ENCODE measurements at places on chromosomes 5 and 9.

DNA sequence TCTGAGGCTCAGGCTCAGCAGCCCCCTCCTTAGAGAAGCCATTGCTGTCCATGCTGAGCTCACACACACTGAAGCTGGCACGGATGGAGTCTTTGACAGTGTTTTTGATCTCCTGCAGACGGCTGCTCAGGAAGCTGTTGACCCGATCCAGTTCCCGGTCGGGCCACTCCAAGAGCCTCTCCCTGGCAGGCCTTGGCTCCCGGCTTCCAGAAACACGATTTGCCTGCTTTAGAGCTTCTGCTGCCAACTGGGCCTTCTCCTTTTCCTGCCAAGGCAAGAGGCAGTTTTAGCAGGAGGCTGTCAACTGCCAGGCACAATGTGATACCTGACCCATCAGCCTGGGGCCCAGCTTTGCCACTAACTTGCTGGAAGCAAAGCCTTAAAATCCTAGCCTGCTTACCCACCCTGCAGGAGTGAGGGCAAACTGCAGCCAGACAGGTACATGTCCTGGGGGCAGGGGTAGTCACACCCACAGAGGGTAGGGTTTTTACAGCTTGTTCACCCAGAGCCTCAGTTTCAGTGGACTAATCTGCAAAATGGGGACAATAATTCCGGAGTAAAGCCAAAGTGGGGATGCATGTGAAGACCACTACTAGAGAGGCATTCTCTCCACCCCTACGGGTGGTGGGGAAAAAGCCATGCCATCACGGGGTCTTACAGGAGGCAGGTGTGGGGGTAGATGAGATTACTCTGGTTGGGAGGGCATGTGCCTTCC is 8.3 kb upstream of the DDX41 start:
- DNase-seq, result no peak

- DNase-seq, result no peak
Observed at GRCh38 chr5:159161361-159162214, 47.8 kb downstream of the RNF145 start.

- DNase-seq, result no peak
Observed at GRCh38 chr5:59174248-59174844, 591.5 kb downstream of the RAB3C start.

- DNase-seq, result no peak
Observed at GRCh38 chr5:36755342-36755741, 121.2 kb upstream of the NIPBL start.

GRCh38 chr5:109247986-109248385 is 161.8 kb downstream of the PJA2 start:
- no peak for DNase-seq

DNA sequence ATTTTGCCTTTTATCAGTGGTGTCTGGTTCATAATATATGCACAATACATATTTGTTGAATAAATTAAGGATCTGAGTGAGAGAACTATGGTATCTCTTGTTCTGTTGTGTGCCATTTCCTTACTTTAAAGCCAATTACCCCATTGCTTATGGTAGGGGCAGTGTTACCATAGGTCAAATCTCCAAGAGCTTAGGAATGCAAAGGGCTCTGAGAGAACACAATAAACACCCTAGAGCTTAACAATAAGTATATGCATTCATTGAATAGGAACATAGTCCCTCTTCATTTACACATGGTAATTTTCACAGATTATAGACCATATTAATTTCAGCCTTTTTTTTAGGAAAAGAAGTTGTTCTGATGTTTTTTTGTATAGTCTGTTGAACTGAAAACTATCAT is 112.2 kb downstream of the MCTP1 start:
- DNase-seq, result no peak

- DNase-seq, result no peak
Observed at GRCh38 chr5:51095486-51095885, 287.8 kb upstream of the ISL1 start.

DNA sequence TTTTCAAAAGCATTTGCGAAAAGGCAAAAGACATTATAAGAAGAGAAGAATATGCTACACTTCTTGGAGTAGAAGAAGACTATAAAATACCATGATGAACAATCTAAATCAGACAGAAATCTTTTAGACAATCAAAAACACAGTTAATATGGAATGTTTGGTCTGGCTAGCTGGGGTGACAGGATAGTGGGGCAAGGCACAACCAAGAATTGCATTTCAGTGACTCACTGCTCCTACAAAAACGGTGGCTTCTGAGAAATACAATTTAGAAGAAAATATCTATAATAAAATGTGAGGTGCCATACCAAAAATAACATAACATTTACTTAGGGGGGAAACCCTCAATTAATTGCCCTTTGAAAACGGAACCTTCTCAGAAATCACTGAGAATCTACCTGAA is 363.4 kb downstream of the NPR3 start:
- DNase-seq, result no peak

DNA sequence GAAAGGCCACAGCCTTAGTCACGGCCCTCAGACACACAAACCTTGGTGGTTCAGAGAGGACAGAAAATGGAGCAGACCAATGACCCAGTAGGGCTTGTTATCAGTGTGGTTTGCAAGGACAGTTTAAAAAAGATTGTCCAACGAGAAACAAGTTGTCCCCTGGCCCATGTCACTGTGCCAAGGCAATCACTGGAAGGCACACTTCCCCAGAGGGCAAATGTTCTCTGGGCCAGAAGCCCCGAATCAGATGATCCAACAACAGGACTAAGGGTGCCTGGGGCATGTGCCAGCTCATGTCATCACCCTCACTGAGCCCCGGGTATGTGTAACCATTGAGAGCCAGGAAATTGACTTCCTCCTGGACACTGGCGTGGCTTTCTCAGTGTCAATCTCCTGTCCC is 950.1 kb upstream of the CTNND2 start:
- DNase-seq, result no peak

DNA sequence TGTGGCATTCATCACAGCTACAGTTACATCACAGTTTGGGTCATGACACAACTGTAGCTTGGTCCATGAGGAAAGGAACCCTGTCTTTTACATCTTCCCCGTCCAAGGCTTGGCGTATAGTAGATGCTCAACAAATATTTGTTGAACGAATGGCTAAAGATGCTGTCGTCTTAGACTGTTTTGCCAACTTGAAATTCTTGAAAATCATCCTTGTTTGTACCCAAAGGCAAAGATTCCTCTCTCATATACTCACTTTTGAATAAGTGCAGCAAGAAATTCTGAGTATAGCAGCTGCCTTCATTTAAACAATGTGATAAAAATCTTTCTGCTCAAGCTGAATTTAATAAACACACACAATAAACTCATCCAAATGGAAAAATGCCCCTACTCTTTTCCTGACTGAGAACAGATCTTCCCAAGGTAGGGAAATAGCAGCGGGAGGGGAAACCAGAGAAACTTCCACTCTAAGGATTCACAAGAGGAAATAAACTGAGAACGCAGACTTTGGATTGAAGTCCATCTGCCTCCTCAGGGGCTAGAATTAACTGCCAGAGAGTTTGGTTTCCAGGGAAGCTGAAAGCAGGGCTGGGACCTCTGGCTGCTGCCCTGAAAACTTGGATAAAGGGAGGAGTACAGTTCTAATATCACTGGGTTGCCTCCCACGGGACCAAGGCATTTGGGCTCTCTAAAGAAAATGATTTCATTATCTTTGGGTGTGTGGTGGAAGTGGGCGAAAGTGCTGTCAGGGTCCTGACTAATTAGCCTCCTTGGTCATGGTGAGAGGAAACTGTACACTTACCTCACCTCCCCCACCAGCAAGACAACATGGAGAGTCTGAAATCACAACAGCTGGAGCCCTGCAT is 99.1 kb downstream of the DPYSL3 start:
- DNase-seq, result no peak

DNA sequence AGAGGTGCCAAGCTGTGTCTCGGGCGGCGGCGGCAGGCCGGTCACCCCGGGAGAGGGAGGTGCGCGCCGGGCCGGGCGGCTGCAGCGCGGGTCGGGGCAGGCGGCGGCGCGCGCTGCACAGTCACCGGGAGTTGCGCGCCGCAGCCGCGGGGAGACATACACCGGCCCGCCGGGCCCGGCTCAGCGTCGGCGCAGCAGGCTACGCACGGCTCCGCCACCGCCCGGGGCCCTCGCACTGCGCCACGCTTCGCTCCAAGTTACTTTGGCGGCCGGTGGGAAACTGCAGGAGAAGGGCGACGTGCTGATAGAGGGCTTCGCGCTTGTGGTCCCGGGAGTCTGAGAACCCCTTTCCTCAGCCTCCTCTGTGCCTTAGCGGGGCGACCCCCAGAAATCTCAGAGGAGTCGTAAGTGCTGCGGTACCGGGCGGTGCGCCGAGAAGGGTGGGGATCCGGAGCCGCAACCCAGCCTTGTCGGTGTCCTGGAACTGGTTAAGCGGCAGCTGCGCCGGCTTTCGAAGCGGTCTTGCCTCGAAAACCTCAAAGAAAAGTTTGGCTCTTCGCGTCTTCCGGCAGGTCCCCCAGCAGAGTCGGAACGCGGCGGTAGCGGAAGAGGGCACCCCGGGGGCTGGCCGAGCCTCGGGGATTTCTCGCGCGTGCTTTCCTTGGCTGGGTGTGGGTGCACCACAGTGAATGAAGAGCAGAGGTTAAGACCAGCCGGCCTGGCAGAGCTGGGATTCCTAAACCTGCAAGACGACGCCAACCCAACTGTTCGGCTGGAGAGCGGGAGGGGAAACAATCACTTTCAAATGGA is at the start of gene EFNA5:
Gene EFNA5, minus strand, starts transcription at position 6 of the 810 bp plus-strand sequence.
- no peak for DNase-seq

- no peak for DNase-seq
Observed at GRCh38 chr5:178674334-178674733, 47.5 kb upstream of the CLK4 start.

GRCh38 chr9:104866191-104866590 is 61.8 kb downstream of the ABCA1 start:
- no peak for DNase-seq

DNA sequence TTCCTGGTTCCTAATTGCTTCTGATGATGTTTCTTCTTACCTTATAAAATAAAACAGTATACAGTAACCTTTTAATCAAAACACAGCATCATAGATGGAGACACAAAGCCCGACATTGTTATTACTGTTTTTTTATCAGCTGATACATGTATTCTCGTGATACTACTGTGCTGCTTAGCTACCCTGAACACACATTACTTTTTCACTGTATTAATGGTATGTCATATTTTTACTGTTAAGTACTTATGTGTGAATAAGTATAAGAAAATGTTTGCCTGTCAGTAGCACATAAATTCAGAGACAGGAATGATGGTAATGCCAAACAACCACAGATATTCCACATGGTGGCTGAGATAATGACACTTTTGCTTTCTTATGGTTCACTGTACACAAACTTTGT is 68.7 kb downstream of the RAB24 start:
- DNase-seq, result no peak

- DNase-seq, result no peak
Observed at GRCh38 chr9:93116072-93116961, 17.7 kb downstream of the NINJ1 start.

DNA sequence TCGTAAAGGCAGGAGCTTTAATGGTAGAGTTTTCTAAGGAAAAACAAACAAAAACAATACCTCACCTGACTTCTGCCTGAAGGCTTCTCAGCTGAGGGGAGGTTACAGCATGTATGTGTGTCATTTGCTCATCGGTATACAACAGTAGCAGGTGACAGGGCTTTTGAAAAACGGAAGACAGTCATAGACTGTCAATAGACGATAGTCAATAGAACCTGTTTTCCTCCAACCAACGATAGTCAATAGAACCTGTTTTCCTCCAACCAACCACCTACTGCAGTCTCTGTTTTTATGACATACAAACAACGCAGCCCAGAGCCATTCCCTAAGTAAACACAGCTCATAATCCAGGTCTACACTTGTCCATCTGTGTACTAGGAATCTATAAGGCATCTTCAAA is 74.6 kb downstream of the RETREG1 start:
- DNase-seq, result no peak

DNA sequence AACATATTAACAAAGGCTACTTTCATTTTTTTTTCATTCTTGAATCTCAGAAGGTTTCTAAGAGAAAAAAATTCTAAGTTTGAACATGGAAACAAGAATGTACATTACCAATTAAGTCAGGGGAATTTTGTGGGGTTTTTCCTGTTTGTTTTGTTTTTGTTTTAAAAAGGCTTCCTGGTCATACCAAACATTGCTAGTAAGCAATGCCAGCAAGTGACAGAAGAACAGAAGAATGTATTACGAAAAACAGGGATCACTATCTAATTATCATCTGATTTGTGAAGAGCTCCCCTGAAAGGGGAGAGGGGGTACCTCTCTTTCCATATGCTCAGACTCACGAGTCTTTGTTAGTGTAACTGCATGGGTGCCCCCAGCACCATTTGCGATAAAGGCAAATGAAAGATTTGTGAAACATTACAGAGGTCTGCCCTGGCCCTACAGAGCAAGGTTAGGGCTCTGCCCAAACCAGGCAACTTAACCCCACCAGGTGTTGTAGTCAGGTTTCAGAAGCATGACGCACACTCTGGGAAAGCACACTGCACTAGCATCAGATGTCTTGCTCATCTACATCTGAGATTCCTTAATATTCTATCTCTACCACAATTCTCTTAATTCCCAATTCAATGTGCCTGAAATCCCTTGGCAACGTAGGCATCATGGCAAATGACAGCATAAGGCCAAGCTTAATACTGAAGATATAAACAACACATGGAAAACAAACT is 268.2 kb downstream of the MLLT3 start:
- DNase-seq, result no peak

GRCh38 chr5:58235299-58235698 is 224.6 kb downstream of the PLK2 start:
- DNase-seq, result no peak

GRCh38 chr5:10477943-10478342 is 36.3 kb downstream of the ROPN1L start:
- no peak for DNase-seq

GRCh38 chr5:113187906-113188305 is 211.3 kb downstream of the DCP2 start:
- DNase-seq, result no peak

DNA sequence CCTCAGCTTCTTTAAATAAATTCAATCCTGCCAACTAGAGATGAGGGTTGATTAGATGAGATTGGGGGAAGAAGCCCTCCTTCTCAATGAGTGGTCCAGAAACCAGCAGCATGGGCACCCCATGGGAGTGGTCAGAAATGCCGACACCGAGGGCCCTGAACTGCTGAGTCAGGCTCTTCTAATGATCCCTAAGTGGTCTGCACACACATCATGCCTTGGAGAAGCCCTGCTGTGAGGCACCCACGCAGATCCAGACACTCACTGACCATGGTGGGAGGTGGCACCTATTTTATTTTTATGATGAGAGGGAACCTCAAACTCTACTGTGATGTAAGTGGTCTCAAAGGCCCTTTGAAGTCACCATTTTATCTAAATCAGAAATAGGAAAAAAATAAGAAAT is 72.3 kb upstream of the BOD1 start:
- DNase-seq, result no peak

DNA sequence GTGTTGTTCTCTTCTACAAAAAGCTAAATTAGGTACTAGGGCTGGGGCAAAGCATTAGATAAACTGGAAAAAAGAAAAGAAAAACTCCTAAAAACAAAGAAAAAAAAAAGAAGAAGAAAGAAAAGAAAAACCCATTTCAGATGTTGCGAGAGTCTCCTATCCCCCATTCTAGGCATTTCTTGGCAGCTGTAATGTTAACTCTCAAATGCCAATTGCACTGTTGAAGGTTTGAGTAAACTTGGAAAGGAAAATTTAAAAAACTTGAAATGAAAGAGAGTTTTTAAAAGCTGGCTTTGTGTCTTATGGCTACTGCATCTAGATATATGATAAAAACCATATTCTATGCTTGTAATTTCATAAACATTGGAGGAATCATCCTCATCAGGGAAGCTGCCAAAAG is 34.6 kb upstream of the CTSV start:
- DNase-seq, result no peak

Data from stimulated activated CD4-positive, alpha-beta T cell treated with anti-CD3 and anti-CD28 coated beads, Interleukin-4, amount 100 ng/mL, for 48 hours (primary cell).